ENCODE measurements at places on chromosomes 7 and 10.

GRCh38 chr7:148729984-148730733 lies 31.5 kb downstream of the CUL1 start:
- DNase-seq: no peak

DNA sequence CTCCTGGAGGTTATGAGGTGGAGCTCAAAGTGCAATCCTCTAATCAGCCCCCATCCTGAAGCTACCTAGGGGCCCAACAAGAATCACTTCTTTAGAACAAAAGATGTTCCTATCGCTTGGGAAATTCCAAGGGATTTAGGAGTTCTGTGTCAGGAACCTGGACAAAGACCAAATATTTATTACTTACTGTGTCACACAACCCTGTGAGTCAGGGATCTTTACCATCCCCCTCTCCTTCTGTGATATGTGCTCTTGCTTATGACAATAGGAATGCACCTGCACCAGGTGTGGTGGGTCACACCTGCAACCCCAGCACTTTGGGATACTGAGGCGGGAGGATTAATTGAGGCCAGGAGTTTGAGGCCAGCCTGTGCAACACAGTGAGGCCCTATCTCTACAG lies 485.8 kb downstream of the PLXDC2 start:
- no peak for DNase-seq

GRCh38 chr7:133202942-133203341 lies 49.9 kb upstream of the EXOC4 start:
- DNase-seq: no peak

GRCh38 chr7:24304494-24305095 lies 20.6 kb downstream of the NPY start:
- no peak for DNase-seq

DNA sequence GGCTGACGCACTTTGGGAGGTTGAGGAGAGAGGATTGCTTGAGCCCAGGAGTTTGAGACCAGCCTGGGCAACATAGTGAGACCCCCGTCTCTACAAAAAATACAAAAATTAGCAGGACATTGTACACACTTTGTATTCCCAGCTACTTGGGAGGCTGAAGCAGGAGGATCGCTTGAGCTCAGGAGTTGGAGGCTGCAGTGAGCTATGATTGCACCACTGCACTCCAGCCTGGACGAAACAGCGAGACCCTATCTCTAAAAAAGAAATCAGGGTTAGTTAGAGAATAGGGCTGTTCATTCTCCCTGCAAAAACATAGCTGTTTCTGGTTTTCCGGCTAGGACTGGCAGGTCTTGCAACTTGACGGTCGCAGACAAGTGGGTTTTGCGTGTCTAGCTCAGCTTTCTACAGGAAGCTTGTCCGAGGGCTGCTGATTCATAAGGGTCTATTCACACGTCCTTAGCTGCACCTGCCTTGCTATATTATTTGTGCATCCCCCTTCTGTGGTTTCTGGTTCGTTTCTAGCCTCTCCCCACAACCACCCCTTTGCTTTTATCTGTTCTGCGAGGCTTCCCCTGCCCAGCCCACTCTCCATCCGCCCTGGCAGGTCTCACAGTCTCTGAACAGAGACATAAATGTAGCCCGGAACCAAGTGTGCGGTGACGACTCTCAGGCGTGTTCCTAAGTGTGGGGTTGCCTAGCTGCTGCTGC lies 10.7 kb downstream of the AMZ1 start:
- DNase-seq: no peak

- DNase-seq: no peak
Measured at GRCh38 chr10:14880229-14880628, 1.6 kb downstream of the SUV39H2 start.

DNA sequence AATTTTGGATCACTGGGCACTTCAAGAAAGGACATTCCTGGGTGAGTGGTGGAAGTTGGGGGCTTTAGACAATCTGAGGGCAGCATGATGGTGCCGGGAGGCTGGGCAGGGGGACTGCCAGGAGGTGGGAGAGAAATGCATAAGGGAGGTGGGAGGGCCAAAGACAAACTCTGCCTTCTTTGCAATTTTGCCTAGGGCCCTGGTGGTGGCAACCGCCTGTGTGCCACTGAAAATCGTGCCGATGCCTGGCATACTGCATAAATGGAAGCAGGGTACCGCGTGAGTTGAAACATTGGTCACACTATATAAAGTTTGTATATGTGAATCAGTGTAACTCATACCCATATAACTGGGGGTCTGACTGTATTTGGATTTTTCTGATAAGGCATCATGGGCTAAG lies 3.3 kb downstream of the LUC7L2 start:
- DNase-seq: no peak

GRCh38 chr7:143396625-143397556 lies 11.8 kb downstream of the EPHA1 start:
- no peak for DNase-seq

GRCh38 chr10:55280696-55281095 lies 479.7 kb upstream of the PCDH15 start:
- no peak for DNase-seq

DNA sequence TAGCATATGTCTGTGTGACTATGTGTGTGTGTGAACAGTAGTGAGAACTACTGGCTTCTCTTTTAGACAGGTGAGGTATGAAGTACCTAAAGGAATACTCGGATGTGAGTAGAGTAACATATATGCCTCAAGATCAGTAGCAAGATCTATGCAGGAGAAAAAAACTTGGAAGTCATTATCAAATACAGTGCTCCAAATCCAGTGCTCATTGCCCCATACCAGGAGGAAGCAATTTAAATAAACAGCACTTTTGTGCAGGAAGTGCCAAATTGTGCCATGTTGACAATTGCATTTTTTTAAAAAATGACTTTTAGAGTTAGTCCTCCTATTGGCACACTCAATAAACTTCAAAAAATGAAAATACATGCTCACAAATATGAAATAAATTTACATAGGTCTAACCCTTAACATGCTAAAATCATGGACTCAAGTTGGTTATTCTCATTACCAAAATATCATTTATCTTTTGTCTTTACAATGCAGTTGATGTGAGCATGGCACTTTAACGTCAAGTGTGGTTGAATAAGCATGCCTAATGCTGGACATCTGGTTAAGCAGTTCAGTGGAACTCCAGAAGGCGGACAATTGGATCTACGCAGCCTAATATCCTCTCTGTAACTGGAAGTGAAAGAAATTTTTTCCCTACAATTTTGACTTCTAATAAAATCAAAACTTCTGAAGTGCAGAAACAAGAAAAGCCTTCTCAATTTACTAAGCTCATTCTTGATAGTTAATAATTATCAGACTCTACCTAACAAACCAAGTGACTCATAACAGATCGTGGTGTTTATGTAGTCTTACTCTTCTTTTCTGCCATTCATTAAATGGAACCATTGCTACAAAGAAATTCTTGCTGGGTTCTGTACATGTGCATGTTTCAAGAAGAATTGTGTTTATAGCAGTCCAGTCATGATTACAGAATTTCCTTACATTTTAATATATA lies 195.2 kb downstream of the MDFIC start:
- DNase-seq: no peak

GRCh38 chr7:140857048-140857447 lies 67.7 kb downstream of the BRAF start:
- no peak for DNase-seq

DNA sequence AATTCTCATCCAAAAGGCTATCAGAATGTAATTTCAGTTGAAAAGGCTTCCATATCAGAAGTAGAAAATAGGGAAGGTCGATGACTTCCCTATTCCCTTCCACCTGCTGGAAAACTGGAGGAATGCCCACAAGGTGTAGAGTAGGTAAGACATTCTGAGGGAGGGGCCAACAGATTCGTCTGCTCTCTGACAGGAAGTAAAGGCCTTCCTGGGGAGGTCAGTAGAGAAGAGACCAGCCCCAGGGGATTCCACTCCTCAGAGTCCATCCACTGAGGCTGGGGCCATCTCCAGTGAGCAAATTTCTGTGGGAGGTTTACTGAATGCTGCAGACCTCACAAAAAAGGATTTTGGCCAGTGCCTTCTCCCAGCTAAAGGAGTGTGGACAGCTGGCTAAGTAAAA lies 19.5 kb downstream of the NPSR1 start:
- DNase-seq: no peak

- peak; percentile 39 for DNase-seq
Measured at GRCh38 chr10:51162002-51162401, 87.7 kb downstream of the PRKG1 start.

GRCh38 chr10:96292971-96293920 lies 11.0 kb upstream of the DNTT start:
- no peak for DNase-seq

- no peak for DNase-seq
Measured at GRCh38 chr7:79282882-79283602, 170.4 kb downstream of the MAGI2 start.

GRCh38 chr7:152975076-152975475 lies 215.5 kb downstream of the ACTR3B start:
- DNase-seq: no peak

- no peak for DNase-seq
Measured at GRCh38 chr10:109963439-109963838, 40.1 kb upstream of the XPNPEP1 start.

DNA sequence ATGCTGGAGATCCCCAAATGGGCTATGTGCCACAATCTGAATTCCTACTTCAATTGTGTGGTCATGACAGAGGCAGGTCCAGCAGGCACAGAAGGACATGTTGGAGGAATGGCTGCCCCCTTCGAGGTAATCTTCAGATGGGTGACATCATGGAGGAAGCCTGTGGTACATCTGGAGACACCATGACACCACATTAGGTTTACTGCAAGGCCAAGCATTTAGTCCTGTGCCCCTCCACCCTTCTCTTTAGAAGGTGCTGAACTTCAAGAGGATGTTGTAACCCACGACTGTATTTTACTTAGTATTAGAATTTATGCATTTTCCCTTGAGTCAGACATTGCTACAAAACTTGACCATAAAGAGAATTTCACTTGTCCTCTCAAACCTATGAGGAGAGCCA lies 75.1 kb upstream of the DDC start:
- no peak for DNase-seq

GRCh38 chr10:105596749-105597148 lies 955.7 kb downstream of the SORCS3 start:
- no peak for DNase-seq

DNA sequence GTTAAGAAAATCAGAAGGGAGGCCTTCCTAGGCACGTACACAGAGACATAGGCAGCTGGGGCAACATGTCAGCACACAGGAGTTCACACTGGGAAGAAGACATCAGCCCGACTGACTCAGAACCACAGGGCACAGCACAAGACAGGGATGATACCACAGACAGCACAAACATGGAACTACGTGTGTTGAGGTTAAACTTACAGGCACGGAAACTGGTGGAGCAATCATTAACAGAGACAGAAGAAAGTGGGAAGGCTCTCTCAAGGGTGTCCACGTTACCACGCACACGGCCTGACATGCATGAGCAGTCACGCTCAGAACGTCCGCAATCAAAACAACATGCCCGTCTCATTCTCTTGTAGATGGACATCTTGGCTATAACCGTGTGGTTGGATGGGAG lies 636.4 kb downstream of the KCNMA1 start:
- no peak for DNase-seq

DNA sequence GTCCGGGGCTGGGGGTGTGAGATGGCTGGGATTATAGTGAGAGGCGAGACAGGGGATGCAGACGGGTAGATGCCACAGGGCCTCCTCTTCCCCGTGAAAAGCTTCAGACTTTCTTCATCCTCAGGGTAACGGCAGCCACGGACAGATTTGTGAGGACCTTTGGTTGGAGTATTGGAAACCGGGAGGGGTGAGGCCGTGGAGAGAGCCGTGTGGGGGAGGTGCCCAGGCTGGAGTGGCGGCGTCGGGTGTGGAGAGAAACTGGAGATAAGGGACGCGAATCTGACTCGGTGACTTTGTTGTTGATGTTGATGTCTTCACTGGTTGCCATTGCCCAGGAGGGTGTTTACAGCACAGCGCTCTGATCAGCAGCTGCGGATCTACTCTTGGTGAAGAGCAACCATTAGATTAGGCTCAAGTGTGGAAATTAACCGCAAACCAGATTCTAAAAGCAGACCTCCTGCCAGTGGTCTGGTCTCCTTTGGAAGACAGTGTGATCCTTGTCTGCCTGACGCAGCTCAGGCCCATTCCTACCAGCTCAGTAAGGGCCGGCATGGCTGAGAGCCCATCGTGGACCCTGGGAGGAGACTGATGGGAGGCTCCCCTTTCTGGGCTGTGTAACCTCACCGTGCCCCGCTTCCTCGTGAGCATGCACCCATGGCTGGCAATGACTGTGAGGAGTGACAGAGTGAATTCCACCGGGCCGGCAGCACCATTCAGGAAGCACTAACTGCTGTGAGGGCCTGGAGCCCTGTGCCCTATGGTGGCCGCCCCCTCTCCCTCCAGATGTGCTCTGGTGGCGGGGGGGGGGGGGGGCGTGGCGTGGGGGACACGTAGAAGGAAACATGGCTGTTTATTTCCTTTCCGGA lies 90.3 kb downstream of the INPP5A start:
- DNase-seq: no peak

GRCh38 chr7:77802557-77803405 lies 4.2 kb downstream of the PHTF2 start:
- no peak for DNase-seq

DNA sequence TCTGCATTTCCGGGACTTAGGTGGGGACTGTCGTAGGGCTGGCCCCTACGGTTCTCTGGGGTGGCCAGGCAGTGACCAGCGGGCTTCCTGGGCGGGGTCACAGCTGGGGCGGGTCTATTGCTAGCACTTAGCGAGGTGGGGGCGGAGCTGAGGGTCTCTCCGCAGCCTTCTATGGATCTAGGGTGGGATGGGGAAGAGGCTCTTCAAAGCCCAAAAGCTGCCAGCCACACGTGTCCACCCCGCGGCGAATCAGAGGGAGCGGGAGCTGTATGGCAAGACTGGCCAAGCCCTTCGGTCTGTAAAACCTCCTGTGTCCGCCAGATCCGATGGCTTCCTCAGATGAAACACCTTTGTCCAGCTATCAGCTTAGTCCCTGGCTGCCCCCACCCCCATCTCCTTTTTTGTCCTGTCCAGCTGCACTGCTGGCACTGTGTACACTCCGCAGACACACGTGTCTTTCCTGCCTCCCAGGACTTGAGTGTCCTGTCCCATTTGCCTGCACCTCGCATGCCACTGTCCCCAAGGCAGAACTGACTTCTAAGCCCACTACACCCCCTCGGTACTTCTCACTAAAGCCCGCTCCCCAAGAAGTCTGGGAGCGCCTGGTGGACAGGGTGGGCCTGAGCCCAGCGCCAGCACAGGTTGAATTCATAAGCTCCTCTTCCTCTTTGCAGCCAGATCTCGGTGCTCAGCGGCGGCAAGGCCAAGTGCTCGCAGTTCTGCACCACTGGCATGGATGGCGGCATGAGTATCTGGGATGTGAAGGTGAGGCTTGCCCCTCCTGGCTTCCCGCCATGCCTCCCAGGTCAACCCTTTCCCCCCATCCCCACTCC lies 14.8 kb downstream of the PDAP1 start:
- peak; percentile 96 for DNase-seq

GRCh38 chr10:76950354-76950753 lies 687.3 kb downstream of the KCNMA1 start:
- no peak for DNase-seq

DNA sequence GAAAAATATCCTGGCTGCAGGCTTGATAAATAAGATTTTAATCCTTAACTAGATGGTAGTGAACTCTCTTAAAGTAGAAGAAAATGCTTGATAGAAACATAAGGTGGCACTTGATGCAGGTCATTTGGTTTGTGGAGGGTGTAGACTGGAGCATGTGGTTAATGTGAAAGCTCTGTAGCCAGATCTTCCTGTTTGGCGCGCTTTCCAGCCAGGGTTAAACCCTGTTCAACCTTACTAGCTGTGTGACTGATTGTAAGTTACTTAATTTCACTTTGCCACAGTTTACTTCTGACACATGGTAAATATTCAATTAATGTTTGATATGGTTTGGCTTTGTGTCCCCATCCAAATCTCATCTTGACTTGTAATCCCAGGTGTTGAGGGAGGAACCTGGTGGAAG lies 394.0 kb downstream of the REEP3 start:
- DNase-seq: no peak
